ENCODE measurements at places on chromosomes 1 and 21.

DNA sequence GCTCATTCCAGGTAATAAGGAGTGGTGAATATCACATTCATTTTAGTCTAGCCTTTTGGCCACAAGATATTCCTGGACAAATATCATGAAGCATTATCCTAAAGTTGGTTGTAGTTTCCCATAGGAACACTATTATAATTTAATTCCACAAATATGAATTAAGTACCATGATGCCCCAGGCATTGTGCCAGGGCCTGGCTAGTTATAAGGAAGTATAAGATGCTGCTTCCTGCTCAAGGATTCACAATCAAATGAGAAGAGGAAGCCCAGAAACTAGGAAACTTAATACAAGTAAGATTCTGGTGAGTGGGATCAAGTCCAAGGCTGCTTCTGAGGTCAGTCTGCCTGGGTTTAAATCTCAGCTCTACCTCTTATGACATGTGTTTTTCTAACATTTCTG lies 30.6 kb upstream of the ZP4 start:
- no peak for DNase-seq

- no peak for DNase-seq
Observed at GRCh38 chr1:246753670-246754535, 29.7 kb downstream of the SCCPDH start.

DNA sequence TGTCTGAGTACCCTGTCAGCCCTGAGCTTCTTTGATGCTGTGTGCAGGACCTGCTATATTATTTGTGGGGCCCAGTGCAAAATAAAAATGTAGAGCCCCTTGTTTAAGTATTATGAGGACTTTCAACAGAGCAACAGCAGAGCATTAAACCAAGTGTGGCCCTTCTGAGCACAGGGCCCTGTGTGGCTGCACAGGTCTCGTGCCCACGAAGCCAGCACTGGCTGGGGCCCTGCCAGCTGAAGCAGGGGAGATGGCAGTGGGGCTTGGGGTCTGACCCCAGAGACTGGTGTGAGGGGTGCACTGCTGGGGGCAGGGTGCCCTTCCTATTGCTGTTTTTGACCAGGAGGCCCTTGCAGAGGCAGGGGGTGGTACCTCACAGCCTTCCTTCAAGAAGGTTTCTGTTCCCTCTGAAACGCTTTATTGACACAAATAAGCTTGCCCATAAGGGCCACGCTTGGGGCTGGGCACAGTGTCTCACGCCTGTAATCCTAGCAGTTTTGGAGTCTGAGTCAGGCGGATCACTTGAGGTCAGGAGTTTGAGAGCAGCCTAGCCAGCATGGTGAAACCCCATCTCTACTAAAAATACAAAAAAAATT lies 2.2 kb upstream of the SEMA4A start:
- DNase-seq = no peak

DNA sequence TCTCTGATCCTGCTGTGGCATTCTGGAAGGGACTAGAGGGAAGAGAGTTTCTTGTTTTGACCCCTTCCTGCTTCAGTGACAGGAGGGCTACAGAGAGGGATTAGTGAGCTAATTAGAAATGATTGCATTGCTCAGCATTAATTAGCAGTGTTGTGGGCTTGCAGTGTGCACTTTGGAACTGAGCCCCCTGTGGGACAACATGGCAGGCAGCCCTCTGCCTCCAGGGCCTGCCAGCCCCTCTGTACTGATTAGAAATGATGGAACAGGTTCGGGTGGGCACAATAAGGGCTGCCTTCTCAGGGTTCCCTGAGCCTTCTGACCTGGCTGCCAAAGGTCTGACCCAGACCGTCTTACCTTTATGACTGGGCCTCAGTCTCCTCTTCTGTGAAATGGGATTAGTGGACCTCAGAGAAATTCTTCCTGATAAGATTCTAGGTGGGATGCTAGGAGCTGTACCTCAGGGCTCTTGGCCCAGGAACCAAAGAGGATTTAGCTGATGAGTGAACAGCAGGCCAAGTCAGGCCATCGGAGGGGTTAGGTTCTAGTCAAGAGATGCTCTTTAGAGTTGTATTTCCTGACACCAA lies 39.6 kb downstream of the TMEM53 start:
- DNase-seq = no peak

DNA sequence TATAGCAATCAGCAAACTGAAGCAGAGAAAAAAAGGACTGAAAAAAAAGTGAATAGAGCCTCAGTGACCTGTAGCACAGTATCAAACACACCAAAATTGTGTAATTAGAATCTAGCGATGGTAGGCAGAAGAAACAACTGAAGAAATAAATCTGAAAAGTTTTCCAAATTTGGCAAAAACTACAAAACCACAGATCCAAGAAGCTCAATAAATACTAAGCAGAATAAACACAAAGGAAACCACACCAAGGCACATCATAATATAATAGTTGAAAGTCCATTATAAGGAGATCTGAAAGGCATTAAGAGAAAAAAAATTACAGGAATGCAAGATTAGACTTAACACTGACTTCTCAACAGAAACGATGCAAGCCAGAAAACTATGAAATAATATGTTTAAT lies 7.1 kb upstream of the IL12RB2 start:
- DNase-seq = no peak

- DNase-seq = no peak
Observed at GRCh38 chr1:161946071-161946987, 77.3 kb downstream of the OLFML2B start.

All from mucosa of descending colon (tissue), 3 donors.